ENCODE measurements at places on chromosomes 7 and 10.

DNA sequence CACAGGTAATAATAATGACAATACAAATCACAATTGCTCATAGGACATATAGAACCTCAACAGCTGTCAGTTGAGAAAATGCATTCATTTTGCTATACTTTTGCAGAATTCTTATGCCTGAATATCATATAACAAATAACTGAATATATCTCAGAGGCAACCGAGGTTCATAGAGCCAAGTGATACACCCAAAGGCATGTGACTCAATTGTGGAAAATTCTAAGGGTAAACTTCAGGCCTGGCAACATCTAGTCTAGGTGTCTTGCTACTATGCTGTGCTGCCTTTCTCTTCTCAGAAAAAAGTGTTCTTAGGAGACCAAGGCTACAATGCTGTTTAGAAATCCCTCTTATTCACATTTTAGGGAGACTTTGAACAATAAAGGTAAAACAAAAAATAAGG lies 270.7 kb downstream of the BAMBI start:
- no peak for DNase-seq

DNA sequence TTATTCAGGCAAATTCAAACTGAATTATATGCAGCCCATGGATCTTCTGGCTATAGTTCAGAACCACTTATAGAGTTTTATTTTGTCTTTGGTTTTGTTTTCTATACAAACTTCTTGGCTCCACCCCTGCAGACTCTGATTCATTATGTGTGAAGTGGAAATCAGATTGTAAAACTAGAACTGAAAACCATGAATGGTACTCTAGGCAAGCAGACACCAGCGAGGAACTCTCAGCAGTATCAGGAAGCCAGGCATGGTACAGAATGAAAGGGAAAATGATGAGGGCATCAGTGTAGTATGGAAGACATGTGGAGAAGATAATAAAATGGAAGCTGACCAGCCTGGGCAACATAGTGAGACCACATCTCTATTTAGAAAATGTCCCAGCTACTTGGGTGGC lies 1026.9 kb upstream of the C7orf33 start:
- no peak for DNase-seq

DNA sequence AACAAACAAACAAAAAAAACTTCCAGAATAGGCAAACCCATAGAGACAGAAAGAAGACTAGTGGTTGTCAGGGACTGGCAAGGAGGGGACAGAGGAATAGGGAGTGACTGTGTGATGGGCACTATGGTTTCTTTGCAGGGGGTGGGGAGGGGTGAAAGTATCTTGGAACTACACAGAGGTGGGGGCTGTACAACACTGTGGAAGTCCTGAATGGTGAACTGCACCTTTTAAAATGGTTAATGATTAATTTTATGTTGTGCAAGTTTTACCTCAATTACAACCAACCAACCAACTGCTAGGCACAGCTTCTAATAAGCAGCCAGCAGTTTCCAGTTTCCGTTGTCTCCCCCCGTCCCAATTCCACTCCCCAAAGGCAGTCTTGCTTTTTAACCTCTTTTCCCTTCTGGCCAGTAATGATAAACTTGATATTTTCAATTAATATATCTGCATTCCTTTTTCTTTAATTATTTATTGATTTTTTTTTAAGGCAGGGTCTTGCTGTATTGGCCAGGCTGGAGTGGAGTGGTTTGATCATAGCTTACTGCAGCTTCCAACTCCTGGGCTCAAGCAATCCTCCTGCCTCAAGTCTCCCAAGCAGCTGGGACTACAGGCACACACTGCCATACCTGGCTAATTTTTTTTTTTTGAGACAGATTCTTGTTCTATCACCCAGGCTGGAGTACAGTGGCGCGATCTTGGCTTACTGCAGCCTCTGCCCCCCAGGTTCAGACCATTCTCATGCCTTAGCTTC lies 46.8 kb downstream of the HIP1 start:
- DNase-seq: no peak

GRCh38 chr7:127251465-127252376 lies 1.0 kb downstream of the GRM8 start:
- no peak for DNase-seq

- no peak for DNase-seq
These were observed 1570.6 kb upstream of the LRRTM3 start for GRCh38 chr10:65355141-65355680.

GRCh38 chr7:158550394-158550700 lies 37.3 kb downstream of the PTPRN2 start:
- no peak for DNase-seq

DNA sequence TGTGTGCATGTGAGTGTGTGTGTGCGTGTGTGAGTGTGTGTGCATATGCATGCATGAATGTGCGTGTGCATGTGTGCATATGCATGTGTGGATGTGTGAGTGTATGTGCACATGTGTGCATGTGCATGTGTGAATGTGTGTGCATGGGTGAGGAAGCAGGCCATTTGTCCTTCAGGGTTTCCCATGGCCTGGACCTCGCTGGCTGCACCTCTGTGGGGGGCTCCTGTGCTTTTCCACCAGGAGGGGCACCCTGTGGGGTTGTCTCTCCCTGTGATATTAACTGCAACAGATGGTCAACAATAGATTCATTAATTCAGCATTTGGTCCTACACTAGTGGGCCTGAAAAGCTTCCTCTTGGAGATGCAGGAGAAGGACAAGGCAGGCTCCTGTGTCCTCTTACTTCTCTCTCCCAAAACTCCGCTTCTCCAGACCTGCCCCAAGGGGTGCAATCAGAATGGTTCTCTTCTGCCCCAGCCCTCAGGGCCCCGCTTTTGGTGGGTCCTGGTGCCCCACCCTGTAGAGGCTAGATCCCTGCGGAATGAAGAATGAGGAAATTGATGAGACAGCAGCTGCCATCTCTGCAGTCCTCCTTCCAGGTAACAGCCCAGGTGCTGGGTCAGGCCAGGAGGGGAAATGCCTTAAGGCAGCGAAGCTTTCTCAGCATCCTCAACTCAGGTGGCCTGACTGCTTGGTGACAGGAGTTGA lies 41.5 kb upstream of the NUB1 start:
- DNase-seq: no peak

- peak; percentile 58 for DNase-seq
These were observed 892 bp upstream of the ZYX start for GRCh38 chr7:143380260-143380645.

- DNase-seq: no peak
These were observed 153.4 kb upstream of the FEZF1 start for GRCh38 chr7:122457969-122458368.

GRCh38 chr7:16916738-16917137 lies 35.0 kb upstream of the AGR3 start:
- peak; percentile 4 for DNase-seq

GRCh38 chr7:26538689-26539088 lies 247.0 kb downstream of the SNX10 start:
- DNase-seq: peak; percentile 53

DNA sequence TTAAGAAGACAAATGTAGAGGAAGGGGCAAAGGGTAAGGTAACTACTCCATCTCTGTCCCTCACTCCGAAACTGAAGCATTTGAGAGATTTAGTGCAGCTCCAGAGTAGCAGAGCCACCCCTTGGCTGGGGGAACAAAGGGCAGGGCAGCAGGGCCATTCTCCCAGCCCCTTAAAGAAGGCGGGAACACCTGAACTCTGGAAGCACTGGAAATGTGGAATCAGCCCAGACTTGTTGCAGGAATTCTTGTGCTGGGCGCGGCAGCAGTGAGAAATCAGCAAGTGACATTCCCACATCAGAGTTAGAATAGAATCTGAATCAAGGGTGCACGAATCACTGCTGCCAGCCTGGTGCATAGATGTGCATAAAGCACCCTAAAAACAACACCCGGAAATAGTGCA lies 34.4 kb upstream of the GRM8 start:
- no peak for DNase-seq

DNA sequence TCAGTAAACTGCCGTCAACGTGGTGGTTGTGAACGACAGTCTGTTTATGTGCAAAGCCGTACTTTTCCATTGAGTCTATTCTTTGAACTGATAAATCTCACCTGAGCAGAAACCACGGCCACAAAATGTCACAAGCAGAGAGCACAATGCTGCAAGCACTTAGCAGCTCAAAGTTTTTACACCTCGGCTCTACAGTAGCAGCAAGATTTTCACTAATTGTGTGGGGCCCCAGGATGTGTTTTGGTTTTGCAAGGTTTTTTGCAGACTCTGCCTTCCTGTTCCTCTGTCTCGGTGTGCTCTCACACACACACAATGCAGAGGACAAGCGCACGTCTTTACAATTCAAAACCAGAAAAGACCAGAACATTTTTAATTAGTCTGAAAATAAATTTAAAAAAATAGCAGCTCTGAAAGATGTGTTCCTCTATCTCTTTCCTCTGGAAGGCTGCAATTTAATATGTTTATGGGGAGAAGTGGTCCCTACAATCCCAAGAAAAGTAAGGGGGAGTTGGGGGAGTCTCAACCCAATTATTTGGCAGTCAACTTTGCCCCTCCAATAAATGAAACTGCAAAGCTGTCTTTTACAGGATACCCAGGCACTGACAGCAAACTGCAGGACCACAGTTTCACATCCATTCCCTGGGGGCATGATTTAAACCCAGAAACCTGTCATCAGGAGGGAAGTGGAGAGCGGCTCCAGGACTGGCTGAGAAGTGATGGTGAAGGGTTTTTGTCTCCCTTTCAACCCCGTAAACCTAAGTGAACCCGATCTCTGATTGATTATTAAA lies 73.8 kb upstream of the SFMBT2 start:
- DNase-seq: no peak

DNA sequence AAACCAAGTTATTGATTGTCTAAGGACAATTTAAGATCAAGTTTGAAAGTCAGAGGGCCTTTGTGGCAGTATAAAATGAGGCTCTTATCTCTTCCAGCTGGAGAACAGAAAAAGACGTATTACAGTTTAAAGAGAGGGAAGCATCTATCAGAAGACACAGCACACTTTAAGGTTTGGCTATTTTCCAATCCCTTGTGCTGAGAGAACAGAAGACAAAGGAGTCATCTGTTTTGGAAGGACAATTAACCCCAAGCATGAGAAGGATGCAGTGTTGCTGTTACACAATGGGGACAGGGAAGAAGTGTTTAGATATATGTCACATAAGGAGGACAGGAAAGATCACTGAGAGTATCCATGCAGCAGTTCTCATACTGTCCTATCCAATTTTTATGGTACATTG lies 1224.2 kb upstream of the SORCS1 start:
- no peak for DNase-seq

DNA sequence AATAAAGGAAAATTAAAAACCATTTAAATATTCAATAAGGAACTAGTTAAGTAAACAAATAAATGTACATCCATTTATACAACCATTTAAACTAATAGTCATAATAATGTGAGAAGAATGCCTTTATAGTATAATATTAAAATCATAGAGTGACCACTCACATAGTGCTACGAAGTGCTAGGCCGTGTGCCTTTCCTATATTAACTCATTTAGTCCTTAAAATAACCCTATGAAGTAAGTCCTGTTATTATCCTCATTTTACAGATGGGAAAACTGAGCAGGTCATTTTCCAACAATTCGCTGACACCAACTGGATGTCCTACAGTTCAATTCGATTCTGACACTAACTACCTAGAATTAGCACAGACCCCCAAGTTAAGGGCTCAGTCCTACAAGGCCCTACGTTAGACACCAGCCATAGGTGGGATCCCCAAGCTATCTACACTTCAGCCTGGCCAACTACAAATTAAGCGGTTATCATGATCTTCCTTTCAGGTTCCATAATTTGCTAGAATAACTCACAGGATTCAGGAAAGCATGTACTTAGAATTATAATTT lies 4.1 kb downstream of the STRIP2 start:
- DNase-seq: no peak

- DNase-seq: no peak
These were observed 57.9 kb downstream of the DNAJB9 start for GRCh38 chr7:108627476-108628051.

GRCh38 chr7:121366852-121367431 lies 29.2 kb downstream of the FAM3C start:
- DNase-seq: peak; percentile 30

- DNase-seq: no peak
These were observed 28.9 kb downstream of the GUSB start for GRCh38 chr7:65953001-65953720.

DNA sequence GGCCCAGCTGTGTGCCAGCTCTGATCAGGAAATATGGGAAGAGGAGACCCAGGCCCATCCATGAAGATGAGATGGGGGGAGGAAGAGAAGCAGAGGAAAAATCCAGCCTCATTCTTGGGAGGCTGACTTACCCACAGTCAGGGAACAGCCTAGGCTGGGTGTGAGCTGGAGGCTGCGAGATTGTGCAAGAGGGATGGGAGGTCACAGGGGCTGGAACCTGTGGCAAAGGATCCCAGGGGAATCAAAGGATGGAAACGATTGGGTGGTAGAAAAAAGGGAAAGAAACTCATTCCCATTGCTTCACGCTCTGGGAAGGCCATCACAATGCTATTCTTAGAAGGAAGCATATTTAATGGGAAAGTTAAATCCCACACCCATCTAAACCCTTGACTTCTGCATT lies 26.7 kb upstream of the CRHR2 start:
- DNase-seq: no peak

- DNase-seq: peak; percentile 62
These were observed 15.9 kb downstream of the LAMB4 start for GRCh38 chr7:108114117-108114841.

- no peak for DNase-seq
These were observed 706.8 kb upstream of the LRRTM3 start for GRCh38 chr10:66218981-66219587.

DNA sequence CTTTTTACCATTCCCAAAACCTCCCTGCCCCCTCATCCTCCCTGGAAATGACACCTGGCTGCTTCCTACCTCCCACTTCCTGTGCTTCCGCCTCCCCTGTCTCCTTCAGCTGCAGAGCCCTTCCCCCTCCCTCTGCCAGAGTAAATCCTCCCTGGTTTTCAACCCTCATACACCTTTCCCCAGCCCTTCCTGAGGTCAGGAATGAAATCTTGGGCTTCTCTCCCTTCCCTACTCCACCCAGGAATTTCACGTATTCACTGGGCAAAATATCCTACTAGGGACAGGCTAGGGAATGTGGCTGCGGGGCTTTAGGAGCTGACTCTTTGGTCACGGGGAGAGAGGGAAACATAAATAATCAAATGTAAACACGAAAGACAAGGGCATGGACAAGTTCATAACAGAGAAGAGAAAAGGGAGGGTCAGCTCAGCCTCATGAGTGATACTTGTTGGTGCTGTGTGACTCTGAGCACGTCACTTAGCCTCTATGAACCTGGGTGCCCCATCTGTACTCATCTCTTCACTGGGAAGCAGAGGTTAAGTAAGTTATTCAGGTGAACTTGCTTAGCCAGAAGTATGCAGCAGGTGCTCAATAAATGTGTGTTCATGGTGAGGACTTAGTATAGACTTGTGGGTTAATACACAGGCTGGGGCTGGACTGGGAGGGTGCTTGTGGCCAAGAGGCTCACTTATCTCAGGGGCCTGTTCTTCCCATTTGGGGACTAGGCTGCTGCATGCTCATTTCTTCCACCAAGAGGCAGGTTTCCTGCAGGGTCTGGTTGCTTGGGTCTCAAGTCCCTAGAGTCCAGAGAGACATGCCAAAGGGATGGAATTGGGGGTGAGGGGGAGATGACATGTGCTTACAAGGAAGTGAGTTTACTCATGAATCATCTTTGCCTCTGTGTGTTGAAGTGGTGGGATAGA lies 10.0 kb upstream of the DUSP5 start:
- no peak for DNase-seq

Measured in NCI-H146 (cell line).